ENCODE measurements at places on chromosomes 4 and X.

DNA sequence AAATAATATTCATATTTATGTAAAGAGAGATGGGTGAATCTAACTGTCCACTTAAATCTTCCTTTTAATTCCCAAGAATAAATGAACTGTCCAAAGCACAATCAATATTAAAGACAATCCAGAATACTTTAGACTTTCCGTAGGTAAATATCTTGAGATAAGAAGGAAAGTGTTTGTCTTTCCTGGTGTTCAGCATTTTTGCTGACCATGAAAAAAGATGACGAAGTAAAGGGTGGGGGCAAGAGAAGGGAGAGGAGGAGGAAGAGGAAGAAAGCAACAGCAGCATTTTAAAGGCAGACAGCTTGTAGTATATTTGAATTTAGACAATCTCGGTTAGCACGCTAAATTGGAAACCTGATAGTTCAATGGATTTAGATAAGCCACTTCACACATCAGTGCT is 498.2 kb downstream of the KCNIP4 start:
- DNase-seq, result no peak

GRCh38 chr4:164617426-164617825 is 136.5 kb upstream of the SMIM31 start:
- no peak for DNase-seq

DNA sequence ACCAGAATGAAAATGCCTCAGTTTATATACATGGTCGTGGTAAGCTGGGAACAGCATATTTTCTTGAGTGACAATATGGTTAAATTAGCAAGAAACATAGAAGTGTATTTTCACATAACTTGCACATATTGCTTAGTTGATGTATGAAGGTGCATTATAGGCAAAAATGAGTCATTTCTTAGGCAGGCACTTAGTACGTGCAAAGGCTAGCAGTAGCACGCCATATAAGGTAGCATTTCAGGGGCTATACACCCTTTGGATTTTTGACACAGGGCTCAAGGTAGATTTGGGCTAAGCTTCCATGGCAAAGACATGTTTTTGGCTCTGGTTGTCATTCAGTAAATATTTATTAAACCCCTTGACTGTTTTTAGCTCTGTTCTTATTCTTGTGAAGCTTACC is 33.1 kb downstream of the PCDH7 start:
- no peak for DNase-seq

DNA sequence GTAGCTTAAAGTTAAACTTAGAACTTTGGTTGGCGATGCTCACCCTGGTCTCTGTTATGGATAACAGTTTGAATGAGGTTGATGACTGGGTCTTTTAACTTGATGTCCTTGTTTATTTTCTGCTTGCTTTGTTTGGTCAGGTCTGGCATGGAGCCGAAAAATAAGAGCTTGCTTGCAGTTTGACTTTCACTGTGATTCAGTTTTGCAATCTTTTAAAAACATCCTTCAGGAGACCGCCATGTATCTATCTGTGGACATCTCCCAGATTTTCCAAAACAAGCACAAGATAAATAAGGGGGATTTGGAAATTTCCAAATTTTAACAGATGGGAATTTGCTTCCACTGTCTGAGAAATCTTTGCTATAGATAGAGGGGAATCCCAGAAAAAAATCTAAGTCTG is 246.7 kb downstream of the PALLD start:
- no peak for DNase-seq

DNA sequence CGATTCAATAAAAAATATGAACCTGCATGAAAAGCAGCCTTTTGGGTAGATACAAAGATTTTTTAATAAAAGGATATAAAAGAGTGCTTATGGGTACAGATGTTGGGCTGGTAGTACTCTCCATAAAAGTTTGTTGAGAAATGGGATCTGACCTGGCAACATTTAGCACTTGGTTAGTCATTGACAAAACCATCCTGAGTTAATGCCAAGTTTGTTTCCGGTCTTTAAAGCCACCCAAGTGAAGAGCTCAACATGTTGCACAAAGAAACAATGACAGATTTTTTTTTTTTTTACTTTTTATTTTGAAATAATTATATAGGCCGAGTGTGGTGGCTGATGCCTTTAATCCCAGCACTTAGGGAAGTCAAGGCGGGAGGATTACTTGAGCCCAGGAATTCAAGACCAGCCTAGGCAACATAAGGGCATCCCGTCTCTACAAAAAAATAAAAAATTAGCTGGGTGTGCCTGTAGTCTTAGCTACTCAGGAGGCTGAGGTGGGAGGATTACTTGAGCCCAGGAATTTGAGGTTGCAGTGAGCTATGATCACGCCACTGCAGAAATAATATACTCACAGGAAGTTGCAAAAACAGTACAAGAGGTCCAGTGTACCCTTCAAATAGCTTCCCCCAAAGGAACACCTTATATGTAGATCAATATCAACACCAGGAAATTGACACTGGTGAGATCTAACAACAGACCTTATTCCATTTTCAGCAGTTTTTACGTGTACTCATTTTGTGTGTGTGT is 16.6 kb downstream of the CHST7 start:
- DNase-seq, result no peak

GRCh38 chr4:53959343-53960120 is 104.9 kb downstream of the CHIC2 start:
- DNase-seq, result no peak

GRCh38 chrX:115560211-115560977 is 580 bp upstream of the PLS3 start:
- DNase-seq, result no peak

GRCh38 chr4:4501679-4502078 is 40.2 kb downstream of the STX18 start:
- no peak for DNase-seq

DNA sequence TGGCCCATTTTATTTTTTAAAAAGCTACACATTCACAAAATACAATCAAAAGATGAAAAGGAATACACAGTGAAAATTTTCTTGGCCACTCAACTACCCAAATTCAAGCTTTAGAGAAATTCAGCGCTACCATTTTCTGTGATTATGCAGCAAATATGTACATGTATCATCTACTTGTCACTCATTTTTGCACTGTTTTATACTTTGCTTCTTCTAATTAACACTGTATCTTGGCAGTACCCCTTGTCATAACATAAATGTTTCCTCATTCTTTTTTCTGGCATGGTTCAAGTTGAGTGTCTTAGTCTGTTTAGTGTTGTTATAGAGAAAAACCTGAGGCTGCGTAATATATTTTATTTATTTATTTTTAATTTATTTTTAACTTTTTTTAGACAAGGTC is 15.7 kb upstream of the PPID start:
- DNase-seq, result no peak

- no peak for DNase-seq
Observed at GRCh38 chr4:98572697-98573096, 85.7 kb downstream of the TSPAN5 start.

- DNase-seq, result no peak
Observed at GRCh38 chr4:87579478-87579877, 28.9 kb upstream of the DSPP start.

- DNase-seq, result no peak
Observed at GRCh38 chr4:173415885-173416653, 17.2 kb upstream of the SCRG1 start.

DNA sequence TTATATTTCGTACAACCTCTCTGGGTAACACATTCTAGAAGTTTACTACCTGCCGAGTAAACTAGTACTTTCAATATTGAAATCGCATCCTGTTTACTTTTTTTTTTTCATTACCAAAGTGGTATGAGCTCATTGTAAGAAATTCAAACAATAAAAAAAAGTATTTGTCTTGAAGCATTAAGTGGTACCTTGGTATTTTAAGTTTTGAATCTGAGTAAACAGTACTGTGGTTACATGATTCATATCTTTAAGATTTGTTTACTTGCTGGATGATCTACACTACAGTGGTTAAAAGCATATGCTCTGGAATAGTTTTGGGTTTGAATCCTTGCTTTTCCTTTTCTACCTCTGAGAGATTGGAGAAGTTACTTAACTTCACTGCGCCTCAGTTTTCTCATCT is 3.8 kb upstream of the MMGT1 start:
- no peak for DNase-seq

DNA sequence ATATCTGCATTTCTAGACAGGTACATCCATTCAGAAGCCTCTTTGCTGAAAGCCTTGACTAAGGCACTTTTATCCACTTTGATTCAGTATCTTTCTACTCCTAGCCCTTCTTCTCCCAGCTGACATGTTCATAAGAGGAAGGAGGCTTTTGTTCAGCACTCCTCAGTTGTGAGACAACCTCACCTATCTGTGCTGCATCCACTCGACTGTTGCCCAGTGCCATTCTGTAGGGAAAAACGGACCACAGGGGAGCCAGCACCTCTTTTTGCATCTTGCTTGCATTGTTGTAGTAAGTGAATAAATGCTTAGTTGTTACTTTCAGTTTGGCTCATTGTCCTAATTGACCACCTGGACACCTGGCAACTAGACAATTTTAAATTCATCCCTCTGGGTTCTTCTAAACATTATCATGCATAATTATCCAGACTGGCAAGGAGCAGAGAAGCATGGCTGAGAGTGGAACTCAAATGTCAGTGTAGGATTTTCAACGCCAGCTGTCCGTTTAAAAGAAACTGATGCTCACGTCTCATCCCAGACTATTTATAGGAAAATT is 83.8 kb upstream of the BOD1L1 start:
- no peak for DNase-seq
